Stimulated activated CD8-positive, alpha-beta memory T cell treated with anti-CD3 and anti-CD28 coated beads, Interleukin-7, amount 100 ng/mL, for 1 hour (primary cell): ENCODE measurements at places on chromosomes 12 and 14.

DNA sequence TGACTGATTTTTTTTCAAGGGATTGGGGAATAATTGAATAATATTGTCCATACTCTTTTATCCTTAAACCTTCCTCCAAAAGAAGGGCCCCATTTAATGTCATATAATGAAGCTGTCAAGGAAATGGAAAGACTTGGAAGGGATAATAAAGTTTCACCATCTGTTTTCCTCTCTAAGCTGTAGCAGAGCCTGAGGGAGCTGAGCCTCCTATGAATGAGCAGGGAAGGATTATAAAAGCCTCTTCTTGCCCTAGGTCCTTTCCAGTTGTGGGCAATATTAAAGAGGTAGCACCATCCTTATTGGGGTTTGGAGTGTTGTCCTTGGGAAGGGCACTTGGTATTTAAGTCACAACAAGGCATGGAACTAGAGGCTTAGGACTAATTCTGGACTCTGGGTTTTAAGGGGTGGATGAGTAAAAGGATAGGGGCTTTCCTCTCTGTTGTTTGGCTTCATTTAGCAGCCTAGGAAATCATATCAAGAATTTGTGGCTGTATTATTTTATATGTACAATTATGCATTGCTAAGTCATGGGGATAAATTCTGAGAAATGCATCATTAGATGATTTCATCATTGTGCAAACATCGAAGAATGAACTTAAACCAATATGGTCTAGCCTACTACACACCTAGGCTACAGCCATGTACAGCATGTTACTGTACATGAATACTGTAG lies 408.5 kb upstream of the DCN start:
- DNase-seq = no peak

DNA sequence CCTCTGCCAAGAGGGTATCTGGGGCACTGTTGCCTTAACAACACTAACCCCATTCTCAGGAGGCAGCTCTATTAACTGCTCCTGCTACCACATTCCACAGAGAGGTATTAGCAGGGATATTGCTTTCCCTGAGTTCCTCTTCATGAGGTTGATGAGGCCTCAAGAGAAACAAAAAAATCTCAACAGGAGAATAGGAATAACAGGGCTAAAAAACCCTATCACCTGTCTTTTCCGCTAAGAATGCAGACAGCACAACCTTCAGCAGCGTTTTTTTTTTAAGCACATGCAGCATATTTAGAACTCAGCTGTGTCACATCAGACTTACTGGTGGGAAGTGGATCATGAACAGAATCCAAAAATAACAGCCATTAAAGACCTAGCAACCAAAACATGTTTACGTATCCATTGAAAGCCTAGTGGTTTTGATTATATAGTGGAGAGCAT lies 29.2 kb downstream of the ATF7 start:
- no peak for DNase-seq

DNA sequence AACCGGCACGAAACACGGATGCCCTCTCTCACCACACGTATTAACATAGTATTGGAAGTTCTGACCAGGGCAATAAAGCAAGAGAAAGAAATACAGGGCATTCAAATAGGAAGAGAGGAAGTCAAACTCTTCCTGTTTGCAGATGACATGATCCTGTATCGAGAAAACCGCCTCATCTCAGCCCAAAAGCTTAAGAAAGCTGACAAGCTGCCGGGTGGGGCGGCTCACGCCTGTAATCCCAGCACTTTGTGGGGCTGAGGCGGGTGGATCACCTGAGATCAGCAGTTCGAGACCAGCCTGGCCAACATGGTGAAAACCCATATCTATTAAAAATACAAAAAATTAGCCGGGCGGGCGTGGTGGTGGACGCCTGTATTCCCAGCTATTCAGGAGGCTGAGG lies 17.7 kb downstream of the OR6S1 start:
- DNase-seq = no peak

- no peak for DNase-seq
These were observed 41.2 kb downstream of the DIO3 start for GRCh38 chr14:101602466-101602840.

DNA sequence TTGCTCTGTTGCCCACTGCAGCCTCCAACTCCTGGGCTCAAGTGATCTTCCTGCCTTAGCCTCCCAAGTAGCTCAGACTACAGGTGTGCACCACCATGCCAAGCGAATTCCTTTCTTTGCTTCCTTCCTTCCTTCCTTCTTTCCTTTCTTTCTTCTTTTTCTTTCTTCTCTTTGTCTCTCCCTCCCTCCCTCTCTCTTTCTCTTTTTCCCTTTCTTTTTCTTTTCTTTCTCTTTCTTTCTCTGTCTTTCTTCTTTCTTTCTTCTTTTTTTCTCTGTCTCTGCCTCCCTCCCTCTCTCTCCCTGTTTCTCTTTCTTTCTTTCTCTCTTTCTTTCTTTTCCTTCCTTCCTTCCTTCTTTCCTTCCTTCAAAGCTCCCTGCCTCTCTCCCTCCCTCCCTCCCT lies 52.9 kb downstream of the LGMN start:
- DNase-seq = no peak

DNA sequence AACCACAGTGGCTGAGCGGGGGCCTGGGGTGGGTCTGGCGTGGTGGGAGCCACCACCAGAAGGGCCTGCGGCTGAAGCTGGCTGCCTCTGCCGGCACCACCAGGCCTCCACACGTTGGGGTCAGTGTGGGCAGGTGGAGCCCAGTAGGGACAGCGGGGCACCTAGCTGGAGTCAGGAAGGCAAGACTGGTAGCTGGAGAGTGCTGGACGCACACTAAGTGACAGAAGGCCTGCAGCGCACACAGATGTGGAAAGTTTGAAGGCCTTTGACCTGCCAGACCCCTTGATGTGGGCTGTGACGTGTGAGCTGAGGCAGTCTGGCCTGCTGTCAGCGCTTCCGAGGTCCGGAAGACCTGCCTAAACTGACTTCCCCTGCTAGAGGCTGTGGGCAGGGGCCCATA lies 26.3 kb downstream of the RIN3 start:
- no peak for DNase-seq

DNA sequence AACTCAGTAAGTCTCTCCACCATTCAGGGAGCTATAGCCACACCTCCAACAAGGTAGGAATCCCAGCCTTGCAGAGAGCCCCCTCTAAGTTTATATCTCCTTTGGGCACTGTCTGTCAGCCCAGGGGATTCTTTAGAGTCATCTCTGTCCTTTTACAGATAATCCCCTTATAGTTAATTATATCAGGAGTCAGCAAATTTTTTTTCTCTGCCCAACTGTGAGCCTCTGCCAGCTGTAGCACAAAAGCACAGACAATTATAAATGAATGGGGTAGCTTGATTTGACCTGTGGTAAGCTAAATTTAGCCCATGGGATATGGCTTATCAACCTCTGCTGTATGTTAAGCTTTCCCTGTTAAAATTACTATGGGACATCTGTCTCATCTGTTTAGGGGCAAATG lies 8.3 kb downstream of the CEP128 start:
- DNase-seq = no peak

- DNase-seq = no peak
These were observed 9.3 kb downstream of the DGLUCY start for GRCh38 chr14:91123201-91123600.

DNA sequence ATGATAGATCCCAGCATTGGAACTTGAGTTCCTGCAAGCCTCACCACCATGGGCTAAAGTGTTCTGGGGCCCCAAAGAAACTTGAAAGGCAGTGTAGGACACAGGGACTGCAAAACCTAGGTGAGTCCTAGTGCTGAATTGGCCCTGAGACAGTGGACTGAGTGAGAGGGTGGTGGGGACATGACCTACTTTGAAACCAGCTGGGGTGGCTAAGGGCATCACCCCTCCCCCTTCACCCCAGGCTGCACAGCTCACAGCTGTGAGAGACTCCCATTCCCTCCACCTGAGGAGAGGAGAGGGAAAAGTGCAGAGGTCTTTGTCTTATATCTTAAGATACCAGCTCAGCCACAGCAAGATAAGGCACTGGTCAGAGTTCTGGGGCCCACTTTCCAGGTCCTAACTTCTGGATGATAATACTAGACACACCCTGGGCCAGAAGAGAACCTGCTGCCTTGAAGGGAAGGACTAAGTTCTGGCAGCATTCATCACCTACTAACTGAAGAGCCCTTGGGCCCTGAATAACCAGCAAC lies 62.5 kb downstream of the MAPKAPK5 start:
- no peak for DNase-seq
